Activated naive CD4-positive, alpha-beta T cell treated with anti-CD3 and anti-CD28 coated beads for 36 hours (primary cell): ENCODE measurements at places on chromosomes 1 and 21.
A peak's percentile ranks its signal among the peaks of the same experiment; 100 is the strongest.

- no peak overlapping the region for H3K4me3 ChIP-seq
- H3K27ac ChIP-seq = no peak overlapping the region
- no peak for DNase-seq
Measured at GRCh38 chr1:241250465-241250864, 106.5 kb downstream of the RGS7 start.

DNA sequence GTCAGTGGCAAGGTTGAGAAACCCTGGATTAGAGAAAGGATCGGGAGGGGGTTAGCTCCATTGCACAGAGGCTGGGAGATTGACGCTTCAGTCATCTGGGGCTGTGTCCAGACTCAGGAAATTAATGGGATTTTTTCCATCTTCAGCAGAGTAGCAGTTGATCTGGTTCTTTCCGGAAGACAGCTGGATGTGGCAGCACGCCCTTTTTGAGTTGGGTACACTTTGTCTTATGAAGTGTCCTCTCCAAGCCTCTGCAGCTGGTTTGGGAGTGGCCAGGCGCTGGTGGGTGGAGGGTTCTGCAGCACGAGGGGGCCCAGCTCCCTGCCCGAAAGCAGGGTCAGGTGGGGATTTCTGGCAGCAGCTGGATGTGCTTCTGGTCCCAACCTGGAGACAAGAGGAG lies 95.1 kb downstream of the TAS1R2 start:
- H3K4me1 ChIP-seq = no peaks in the 10 kb centered on the region
- no peaks in the 10 kb centered on the region for H3K36me3 ChIP-seq
- H3K27me3 ChIP-seq = peaks cover 30% of the 10 kb centered on the region
- no peak overlapping the region for H3K4me3 ChIP-seq
- no peak overlapping the region for H3K27ac ChIP-seq

DNA sequence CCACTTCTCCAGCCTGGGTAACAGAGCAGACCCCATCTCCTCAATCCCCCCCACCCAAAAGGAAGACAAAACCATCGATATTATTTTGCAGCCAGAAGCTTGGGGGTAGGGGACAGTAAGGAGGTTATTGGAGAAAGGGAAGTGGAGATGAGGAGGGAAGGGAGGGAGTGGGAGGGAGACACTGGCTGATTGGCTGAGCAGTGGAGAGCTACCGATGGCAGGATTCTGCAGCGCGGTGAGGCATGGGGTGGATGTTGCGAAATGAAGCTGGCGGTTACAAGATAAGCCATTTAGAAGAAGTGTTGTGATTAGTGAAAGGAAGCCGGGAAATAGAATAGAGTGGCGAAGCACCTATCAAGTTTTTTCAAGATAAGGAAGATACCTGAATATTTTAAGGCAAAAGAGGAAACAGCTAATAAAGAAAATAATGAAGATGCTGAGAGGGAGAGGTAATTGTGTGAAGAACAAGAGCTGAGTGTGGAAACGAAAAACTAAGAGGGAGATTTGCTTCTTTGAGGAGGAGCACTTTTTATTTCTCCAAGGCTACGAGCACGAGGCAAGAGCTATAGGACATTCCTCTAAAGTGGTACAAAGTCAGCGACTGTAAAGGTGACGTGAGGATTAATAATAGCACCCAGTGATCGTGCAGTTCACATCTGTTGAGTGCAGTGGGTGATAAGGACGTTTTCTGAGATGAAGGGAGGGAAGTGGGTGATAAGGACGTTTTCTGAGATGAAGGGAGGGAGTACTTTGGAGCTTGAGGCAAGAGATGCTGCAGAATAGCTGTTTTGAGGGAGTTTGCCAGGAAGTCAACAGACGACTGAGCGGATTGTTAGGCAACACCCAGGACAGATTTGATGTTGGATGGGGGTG lies 103.2 kb upstream of the KIF26B start:
- peak; percentile 65 for DNase-seq
- H3K27me3 ChIP-seq = peaks cover 6% of the 10 kb centered on the region
- no peaks in the 10 kb centered on the region for H3K36me3 ChIP-seq
- H3K4me1 ChIP-seq = peaks cover 16% of the 10 kb centered on the region
- no peak overlapping the region for H3K27ac ChIP-seq

DNA sequence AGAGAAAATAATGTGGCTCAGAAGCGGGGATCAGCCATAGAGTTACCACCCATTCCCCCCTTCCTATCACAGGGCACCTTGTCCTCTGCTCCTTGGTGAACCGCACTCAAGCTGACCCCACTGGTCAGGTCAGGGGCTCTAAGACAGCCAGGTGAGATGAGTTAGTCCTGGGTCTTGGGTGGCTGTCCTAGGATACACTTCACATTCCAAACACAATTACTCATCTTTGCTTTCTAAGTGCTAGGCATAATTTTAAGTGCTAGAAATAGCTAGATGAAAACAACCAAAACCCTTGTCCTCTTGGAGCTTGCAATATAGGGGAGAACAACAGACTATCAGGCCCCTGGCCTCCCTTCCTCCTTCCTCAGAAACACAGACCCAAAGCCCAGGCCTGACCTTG lies 7.8 kb upstream of the MUTYH start:
- peaks cover 5% of the 10 kb centered on the region for H3K4me1 ChIP-seq
- H3K27me3 ChIP-seq = no peaks in the 10 kb centered on the region
- peak overlapping the region; percentile 6 for H3K27ac ChIP-seq
